Thyroid gland (tissue), 4 donors: ENCODE measurements at places on chromosomes 16 and 17. TPM values are rescaled to one million over a fixed set of nuclear protein-coding genes. Genes with fewer than 3 reads are reported as not detected.

The CHAD gene
- total RNA-seq, result not detected

The ZG16B gene
- total RNA-seq, result not detected

The NME4 gene
- total RNA-seq, result 65.0 TPM

The CD300H gene
- not detected for total RNA-seq

The ABCC12 gene
- 0.13 TPM for total RNA-seq

The MT3 gene
- not detected for total RNA-seq

- no peak for DNase-seq
These were observed 22.0 kb upstream of the USP10 start for GRCh38 chr16:84677849-84678248.

DNA sequence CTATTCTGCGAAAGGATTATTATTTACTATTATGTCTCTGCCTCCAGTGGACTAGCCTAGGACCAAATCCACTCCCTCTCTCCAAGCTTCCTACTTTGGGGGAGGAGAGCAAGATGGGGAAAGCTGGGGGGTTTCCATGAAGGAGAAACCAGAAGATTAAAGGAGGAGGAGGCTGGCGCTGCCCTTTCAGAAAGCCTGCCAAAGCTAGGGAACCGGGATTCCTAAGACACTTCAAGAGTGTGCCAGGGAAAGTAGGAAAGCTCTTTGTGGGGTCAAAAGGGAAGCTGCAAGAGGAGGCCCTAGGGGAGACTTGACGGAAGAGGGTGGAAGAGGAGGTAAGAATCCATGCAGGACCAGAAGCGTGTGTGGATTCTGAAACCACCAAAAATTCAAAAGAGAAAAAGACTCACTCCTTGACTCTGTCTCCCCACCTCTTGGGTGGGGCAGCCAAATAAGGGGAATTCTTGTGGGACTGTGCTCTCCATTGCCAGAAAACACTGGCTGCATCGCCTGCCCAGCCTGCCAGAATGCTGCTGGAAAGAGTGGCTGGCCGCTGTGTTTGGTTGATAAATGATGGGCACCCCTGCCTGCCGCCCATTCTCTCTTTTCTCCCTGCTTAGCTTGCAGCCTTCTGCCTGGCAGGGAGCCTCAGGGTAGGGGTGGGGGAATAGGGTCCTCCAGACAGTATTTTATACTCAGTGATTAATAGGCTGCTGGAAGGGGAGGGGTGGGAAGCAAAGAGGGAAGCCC, 11.8 kb upstream of the KAT7 start:
- no peak for DNase-seq

- DNase-seq, result peak; percentile 86
These were observed 42.4 kb downstream of the TOM1L2 start for GRCh38 chr17:17929655-17930380.

- DNase-seq, result no peak
These were observed 3.9 kb upstream of the KCNJ2 start for GRCh38 chr17:70165383-70165782.

DNA sequence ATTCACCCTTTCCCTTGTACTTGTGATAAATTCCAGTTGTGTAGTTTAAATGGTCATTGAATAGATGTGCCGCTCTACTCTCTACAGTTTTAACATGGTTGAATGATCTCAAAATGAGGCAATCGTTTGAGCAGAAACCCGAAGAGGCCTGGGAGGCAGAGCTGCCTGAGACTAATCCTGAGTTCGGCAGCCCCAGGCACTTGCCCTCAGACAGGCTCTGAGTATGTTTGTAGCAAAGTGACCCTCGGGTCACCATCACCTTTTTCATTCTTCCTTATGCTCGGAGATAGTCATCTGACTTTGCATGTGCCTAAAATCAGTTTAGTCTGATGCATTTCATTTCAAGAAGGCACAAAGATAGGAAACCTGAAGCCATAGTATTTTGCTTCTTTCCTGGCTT, 184.0 kb upstream of the RBFOX1 start:
- peak; percentile 26 for DNase-seq

DNA sequence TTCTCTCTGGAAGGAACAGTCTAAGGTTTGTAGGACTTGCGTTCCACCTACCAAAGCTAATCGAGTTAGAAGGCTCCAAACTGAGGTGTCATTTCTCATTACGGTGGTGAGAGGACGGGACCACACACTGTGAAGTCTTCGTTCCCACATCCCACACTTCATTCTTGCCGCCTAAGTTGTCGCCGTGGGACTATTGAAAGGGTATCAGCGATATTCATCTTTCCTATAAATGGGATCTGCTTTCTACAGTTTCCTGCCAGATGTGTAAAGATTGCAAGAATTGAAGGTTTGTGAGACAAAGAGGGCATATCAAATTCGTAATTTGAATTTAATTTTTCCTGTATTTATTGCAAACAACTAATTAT, 608 bp upstream of the TRIM37 start:
- DNase-seq, result no peak

- DNase-seq, result no peak
These were observed 25.1 kb downstream of the SLC7A5 start for GRCh38 chr16:87844120-87844733.

DNA sequence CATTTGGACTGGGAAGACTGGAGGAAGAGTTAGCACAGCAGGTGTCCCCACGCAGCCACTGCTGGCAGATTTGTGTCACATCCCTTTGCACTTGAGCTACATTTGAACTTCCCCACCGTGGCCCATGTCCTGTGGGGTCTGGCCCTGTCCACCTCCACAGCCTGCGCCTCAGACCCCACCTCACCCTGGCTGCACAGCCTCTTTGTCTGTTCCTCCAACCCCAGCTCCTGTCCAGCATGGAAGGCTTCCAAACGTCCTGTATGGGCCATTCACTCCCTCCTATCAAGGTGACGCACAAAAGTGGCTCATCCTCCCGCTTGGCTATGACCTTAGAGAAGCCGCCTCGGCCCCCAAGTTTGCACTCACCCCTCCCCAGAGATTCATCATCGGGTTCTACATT, 200.6 kb downstream of the FOXL1 start:
- no peak for DNase-seq

DNA sequence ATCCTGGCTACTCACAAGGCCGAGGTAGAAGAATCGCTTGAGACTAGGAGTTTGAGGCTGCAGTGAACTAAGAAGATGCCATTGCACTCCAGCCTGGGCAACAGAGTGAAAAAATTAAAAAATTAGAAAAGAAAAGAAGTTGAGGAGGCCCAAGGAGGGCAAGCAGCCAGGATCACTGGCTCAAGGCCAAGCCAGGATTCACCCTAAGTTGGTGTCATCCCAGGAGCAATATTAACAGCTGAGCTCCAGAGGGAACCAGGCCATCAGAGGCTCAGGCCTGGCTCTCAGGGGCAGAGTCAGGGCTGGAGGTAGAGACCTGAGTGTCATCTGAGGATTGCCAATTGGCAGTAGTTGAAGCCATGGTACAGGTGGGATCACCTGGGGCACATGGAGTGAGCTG, 20.7 kb downstream of the DRC3 start:
- DNase-seq, result no peak

GRCh38 chr17:2388683-2389055, 12.2 kb downstream of the MNT start:
- no peak for DNase-seq

DNA sequence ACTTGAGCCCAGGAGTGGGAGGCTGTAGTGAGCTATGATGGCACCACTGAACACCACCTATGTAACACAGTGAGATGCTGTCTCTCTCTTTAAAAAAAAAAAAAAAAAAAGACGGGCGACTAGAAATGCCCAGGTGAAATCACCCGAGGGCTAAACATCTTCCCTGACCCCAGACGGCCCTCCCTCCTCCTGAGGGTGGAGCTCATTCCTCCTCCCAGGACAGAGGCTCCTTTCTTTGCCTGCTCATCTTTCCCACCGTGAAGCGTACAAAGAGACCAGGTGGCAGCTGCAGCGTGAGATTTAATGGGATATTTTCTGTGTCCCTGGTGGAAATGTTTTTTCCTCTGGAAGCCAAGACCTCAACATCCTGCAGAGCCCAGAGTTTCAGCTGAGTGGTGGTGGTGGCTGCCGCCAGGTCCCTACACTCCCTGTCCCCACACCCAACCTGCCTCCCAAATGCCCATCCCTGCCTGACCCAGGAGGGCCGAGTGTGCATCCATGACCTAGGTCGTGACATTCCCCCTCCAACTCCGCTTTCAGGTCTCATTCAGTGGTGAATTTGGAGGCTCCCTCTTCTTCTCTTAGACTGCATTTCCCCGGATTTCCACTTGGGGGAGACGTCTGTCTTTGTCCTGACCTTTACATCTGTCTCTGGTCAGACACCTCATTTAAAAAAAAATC, 14.4 kb upstream of the GPRC5B start:
- peak; percentile 33 for DNase-seq

DNA sequence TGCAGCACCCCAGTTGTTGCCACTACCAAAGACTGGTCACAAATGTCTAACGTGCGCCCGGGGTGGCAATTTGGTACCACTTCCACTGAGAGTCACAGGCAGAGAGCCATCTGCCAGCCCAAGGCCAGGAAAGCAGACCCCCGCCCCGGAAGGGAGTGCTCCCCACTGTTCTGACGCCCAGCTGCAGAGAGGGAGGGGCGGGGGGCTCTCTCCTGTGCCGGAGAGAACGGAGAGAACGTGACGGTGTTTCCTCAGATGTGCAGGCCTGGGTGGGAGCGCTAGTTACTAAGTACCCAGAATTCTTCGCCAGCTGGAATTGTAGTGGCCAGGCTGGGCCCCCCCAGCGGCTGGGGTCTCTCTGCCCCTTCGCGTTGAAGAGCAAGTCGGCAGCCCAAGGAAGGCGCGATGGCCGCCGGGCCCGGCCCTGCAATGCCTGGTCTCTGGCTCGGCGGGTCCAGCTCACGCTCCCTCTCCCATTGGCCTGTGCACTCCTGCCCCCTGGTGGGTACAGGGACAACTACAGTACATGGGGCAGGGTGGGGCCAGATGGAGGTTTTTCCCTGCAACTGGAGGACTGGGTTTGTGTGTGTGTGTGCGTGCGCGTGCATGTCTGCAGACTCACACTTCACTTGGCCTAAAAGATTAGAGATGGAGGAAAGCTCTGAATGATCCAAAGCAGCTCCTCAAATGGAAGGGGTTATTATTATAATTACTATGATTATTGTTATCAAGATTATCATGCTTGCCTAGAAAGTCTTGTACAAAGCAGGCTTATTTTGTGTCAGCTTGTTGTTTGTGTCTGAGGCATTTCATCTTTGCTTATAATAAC, 107.1 kb downstream of the AMFR start:
- peak; percentile 76 for DNase-seq

DNA sequence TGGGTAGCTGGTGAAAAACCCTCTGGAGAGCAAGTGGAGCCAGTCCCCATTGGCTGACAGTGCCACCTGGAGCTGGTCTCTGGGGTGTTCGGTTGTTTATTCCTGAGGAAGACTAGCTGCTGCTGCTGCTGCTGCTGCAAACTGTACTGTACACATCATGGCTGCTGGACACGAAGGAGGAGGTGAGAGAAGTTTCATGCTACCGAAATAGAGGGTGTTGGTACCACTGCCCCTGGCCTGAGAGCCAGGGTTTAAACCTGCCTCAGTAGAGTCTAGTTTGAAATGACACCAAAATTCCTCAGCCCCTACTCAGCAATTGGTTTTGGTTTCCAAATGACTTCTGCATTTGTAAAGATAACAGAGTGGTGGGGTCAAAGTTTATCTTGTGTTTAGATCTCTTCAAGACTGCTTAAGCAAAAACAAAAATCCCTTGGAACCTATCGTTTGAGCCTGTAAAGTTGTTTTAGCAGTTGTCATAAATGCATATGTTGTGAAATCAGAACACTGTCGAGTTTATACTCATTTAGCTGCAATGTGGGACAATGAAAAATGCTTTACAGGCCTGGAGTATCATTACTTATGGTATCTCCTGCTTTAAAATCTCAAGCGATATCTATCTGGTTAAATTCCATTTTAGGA, 40.8 kb downstream of the CYB5B start:
- peak; percentile 20 for DNase-seq

GRCh38 chr16:20675488-20676267, 21.8 kb downstream of the ACSM1 start:
- peak; percentile 80 for DNase-seq

DNA sequence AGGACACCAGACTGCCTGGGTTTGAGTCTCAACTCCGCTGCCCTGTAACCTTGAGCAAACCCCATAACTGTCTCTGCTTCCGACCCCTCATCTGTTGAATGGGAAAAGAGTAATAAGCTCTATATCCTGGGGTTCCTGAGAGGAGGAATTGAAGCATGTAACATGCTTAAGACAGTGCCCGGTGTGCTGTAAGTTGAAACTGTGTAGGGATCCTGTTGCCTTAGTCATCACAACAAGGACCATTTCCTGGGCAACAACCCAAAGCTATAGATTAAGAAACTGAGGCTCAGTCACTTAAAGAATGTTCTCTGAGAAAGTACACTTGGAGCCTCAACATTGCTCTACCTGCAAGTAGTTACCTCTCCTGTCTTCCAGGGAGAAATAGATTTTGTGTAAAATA, 23.0 kb downstream of the CDH13 start:
- DNase-seq, result no peak

DNA sequence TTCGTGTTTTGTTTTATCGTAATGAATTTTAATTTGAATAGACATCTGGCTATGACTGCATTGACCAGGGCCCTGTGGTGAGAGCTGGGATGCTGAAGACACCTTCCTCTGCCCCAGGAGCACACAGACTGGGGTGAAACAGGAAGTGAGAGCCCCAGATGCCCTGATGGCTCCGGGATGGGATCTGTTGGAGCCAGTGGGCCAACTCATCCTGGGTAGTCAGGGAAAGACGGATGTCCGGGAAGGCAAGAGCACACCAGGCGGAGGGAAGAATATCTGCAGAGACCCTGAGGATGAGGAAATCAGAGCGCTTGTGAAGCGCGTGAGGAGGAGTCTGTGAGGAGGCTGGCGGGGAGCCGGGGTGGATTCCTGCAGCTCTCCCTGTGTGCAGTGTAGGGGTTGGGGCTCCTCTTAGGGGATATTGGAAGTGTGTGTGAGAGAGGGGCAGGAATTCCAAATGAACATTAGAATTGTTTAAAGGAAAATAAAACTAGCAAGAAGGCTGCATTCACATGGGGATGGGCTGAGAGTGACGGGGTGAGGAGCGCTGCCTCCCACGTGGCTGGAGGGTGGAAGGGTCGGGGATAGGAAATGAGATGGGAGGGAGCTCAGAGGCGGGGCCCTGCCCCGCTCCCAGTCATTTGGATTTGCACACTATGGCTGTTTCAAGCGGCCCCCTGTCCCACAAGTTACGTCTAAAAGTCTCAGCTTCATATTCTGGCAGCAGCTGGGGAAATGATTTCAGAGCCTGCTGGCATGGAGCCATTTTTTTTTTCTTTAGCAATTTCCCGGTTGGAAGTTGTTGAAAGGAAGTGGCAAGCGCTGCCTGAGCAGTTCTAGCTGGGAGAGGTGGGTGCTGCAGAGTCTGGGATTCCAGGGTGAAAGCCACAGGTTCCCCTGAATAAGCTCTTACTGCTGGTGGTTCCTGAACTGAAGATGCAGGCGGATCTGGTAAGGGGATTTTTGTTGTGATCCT, 71.2 kb upstream of the LGALS9 start:
- peak; percentile 58 for DNase-seq

GRCh38 chr17:2521257-2521656, 9.6 kb upstream of the METTL16 start:
- no peak for DNase-seq

- DNase-seq, result no peak
These were observed 429.0 kb downstream of the MAF start for GRCh38 chr16:79171504-79171903.

- no peak for DNase-seq
These were observed 96.1 kb upstream of the CBX4 start for GRCh38 chr17:79935197-79935885.
